ENCODE measurements at places on chromosomes 3 and 15.

DNA sequence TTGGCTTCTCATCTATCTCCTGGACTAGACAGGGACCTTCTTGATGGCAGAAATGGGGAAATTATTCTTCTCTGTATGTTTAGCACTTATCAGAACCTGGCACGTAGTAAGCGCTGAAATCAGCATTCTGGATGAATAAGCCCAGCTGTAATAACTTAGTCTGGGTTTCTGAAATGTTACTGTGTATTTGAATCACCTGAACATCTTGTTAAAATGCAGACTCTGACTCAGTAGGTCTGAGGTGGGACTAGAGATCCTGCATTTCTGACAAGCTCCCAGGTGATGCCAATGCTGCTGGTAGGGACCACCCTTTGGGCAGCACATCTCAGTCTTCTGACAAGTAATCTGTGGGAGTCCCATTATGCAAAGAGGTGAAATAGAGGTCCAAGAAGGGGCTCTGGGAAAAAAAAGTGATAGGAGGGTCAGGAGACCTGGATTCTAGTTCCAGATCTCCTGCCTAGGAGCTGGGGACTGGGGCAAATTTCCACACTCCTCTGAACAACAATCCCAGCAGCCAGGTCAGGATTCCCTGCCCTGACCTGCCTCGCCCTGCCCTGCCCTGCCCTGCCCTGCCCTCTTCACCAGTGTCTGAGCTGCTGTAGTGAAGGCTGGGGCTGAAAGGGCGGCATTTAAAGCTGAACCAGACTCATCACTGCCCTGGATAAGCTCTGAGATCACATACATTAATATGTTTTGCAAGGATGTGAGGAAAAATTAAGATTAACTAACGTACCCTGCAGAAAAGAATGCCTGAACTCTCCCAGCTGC lies 17.2 kb upstream of the SLC6A11 start:
- no peak for DNase-seq

DNA sequence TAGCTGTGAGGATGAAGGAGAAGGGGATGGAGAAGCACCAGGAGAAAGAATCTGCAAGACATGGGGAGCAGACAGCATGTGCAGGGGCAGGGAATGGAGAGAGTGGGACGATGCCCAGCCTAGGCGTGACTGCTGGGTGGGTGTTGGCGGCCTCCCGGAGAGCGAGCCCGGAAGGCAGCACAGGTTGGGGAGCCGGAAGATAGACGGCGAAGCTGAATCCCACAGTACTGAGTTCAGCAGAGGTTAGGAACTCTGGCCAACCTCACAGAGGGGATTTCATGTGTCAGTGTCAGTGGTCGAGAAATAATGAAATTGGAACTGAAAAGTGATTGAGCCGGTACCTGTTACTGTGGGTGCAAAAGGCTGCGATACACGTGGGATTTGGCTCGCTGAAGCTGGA lies 55.2 kb downstream of the PXYLP1 start:
- no peak for DNase-seq

DNA sequence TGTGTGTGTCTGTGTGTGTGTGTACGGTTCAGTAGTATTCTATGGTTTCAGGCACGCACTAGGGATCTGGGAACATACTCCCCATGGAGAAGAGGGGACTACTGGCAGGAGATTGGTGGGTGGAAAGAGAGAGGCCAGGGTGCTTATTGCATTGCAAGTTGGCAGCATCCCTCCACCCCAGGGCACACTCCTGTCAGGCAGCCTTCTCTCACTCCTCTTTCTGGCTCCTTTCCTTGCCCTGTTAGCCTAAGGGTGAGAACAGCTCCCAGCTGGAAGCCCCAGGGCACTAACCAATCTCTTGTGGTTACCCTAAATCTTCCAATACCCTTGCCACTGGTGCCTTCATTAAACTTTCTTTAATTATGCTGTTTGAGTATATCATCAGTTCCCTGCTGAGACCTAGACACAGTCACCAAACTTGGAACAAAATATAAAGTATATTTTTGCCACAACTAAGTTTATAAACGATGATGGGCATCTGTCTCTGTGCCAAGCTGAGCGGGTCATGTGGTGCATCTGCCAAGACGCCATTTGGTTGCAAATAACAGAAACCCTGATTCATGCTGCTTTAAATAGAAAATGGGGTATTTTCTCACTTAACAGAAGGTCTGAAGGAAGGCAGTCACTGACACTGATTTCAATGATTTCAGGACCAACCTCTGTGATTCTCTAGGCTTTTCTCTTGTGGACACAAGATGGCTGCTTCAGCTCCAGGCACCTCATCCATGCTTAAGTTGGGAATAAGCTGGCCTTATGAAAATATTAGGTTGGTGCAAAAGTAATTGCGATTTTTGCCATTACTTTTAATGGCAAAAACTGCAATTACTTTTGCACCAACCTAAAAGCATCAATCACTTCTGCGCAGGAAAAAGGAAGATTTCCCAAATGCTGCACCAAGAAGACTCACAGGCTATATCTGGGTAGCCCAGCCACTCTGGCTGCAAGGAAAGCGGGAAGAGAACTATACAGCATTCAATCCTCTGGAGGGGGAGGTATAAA lies 476.9 kb upstream of the PROK2 start:
- no peak for DNase-seq

GRCh38 chr15:41018534-41018933 lies 65.3 kb downstream of the CHAC1 start:
- DNase-seq, result no peak

- DNase-seq, result no peak
These were observed 66.4 kb downstream of the TCF12 start for GRCh38 chr15:56984681-56985481.

GRCh38 chr3:175433026-175433674 lies 574.0 kb downstream of the NAALADL2 start:
- DNase-seq, result no peak

GRCh38 chr3:128423525-128424147 lies 43.1 kb downstream of the DNAJB8 start:
- DNase-seq, result no peak

DNA sequence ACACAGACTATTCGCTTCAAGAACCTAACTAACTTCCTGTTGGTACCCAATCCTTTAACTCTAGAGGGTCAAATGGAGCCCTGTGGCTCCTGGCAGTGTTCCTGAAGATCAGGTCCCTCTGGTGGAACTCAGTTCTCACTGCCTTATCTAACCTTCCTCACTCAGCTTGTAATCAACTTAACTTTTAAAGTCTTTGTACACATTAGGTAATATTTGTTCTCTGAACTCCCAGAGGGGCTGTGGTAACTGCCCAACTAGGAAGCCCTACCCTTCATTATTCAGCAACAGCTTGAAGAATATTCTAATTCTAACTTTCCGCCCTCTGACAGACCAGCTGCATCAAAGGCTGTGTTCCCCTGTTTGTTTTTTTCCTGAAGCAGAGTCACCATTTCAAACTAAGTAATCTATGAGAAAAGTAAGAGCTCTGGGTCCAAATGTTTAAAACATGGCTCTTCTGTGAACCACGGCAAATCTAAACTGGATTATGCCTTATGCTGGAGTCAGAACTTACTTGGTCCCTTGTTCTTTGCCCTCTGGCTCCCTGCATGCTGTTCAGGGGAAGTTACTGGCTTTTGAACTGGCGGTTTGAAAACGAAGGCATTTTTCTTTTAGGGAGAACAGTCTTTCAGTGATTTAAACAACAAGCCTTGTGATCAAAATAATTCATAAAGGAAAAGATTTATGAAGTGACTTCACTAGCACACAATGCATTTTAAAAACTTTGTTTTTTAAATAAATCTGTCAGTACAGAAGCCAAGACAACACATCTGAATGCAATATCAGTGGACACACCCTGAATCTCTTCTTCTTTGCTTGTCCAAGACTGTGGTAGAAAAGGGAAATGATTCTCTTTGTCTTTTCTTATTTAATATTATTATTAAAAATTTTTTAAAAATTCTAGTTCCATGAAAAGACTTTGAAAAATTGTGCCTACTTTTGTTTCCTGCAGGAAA lies 365.6 kb downstream of the TIGIT start:
- DNase-seq, result no peak
